ENCODE measurements at places on chromosomes 3 and 15. TPM values are rescaled to one million over a fixed set of nuclear protein-coding genes. Genes with fewer than 3 reads are reported as not detected.

CHDH gene
- 0.60 TPM for total RNA-seq

ZIC1 gene
- total RNA-seq: not detected

NEIL1 gene
- 44.9 TPM for total RNA-seq

TRH gene
- total RNA-seq: not detected

NMNAT3 gene
- 9.4 TPM for total RNA-seq

MYL3 gene
- 4.6 TPM for total RNA-seq

ABHD17C gene
- total RNA-seq: 33.4 TPM

PRR23C gene
- total RNA-seq: not detected

CISH gene
- 15.0 TPM for total RNA-seq
